Uterus (tissue), 4 donors: ENCODE measurements at places on chromosomes 5 and 9. TPM values are rescaled to one million over a fixed set of nuclear protein-coding genes. Genes with fewer than 3 reads are reported as not detected.

Gene PRRX2
- total RNA-seq = 5.5 TPM

DNA sequence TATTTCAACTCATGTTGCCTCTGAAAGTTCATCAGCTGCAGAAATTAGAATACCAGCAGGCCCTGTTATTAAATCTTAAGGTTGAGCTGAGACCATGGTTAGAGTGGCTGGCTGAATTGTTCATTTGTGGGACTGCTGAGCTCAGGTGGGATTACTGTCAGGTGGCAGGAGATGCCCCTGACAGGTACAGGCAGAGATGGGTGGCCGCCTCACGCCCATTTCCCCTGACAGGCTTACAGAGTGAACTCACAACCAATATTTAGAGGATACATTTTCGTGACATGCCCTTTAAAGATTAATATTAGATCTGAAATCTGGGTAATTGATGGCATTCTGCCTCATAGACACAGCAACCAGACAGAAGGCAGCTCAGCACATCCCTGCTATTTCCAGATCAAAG is 136.0 kb downstream of the MVB12B start:
- DNase-seq = no peak

- no peak for DNase-seq
Measured at GRCh38 chr5:162068936-162069335, 1.4 kb downstream of the GABRG2 start.

GRCh38 chr5:181224390-181225229 is 1.5 kb downstream of the TRIM41 start:
- no peak for DNase-seq

DNA sequence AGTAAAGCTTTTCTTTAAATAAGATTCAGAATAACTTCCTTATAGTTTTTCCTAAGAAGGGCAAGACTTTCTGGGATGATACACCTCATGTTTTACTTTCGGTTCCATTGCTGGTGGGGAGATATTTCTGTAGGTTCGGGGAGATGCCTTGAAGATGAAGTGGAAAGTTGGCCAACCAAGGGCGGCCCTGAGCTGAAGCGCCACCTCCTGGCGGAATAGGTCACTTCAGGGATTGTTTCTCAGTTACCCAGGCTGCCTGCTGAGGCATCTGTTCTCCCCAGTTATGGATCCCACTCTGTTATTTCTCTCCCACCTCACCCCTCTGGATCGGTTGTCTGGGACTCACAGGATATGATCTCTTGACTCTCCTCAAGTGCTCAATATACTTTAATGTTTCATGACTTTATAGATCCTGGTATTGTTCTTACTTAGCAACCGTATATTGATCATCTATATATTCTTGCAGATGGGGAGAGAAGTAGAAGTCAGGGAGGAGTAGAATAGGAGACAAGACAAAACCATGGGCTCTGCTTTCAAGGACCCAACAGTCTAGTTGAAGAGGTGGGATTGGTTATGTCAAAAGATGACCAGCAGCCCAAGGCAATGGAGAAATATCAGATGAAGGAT is 23.4 kb downstream of the MEGF10 start:
- DNase-seq = peak; percentile 56

GRCh38 chr9:95225076-95225725 is 92.3 kb downstream of the FANCC start:
- no peak for DNase-seq
